Upper lobe of left lung (tissue), 6 donors: ENCODE measurements at places on chromosomes 4 and X. TPM values are rescaled to one million over a fixed set of nuclear protein-coding genes. Genes with fewer than 3 reads are reported as not detected.

EVC gene
- 29.7 TPM for total RNA-seq

PDK3 gene
- total RNA-seq: 29.5 TPM

TBX22 gene
- total RNA-seq: not detected

DNA sequence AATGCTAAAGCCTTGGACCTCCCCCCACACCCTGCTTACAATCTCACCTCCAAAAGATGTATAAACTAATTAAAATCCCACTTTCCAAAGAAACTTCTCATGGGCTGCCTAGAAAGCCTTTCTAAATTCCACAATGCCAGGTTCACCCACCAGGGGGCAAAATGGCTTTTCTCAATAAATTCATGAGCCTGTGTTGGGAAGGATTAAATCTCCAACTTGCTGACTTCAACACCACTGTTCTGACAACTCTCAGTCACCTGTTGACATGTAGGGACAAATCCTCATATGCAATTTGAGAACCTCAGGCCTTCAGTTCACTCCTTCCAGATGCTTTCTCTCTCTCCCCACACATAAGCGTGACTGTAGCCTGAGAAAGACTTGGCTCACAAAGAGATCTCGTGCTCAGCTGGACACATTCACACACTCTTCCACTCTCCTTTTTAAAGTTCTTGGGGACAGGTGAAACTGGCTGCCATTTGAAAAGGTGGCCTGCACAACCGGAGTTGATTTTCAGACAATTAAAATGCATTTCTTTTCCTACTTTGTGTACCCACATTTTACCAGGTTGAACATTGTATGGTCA lies 88.6 kb upstream of the PRPS2 start:
- DNase-seq: no peak

DNA sequence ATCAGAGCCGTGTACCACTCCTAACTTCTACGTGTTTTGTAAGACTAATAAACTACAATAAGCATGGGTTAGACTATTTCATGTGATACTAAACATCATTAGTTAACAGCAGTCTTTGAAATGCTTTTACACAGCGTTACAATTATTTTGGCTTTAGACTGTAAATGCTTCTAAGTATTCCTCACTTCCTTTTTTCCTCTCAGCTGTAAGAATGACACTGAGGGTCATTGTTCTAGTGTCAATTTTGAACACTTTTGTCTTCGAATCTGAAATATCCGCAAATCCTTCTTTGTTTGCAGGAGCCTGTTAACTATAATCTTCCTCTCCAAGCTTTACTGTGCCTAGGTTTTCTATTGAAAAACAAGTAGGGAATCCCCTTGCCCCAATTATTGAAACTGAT lies 1.5 kb downstream of the ABCE1 start:
- DNase-seq: no peak
